ENCODE measurements at places on chromosomes 11 and 22.

- no peak for DNase-seq
These were observed 167.6 kb downstream of the NXPE2 start for GRCh38 chr11:114845766-114846415.

- DNase-seq = no peak
These were observed 22.5 kb upstream of the ELF5 start for GRCh38 chr11:34536056-34536455.

DNA sequence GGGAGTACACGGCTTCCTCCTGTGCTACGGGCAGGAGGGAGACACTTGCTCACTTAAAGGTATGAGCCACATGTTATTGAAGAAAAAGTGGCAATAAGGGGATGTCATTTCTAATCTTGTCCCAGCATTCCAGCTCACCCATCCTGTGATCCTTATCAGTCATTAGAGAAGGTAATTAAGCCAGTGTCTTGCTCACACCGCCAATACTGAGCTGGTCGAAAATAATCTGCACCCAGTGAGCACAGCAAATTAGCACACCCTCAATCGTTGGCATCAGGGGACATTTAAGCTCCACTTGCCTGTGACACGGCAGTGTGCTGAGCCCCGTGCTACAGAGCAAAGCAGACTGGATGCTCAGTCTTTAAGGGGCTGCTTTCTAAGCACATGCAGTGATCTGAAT, 510.7 kb downstream of the OPCML start:
- DNase-seq = no peak

- DNase-seq = no peak
These were observed 36.6 kb downstream of the TMEM45B start for GRCh38 chr11:129852125-129852740.

DNA sequence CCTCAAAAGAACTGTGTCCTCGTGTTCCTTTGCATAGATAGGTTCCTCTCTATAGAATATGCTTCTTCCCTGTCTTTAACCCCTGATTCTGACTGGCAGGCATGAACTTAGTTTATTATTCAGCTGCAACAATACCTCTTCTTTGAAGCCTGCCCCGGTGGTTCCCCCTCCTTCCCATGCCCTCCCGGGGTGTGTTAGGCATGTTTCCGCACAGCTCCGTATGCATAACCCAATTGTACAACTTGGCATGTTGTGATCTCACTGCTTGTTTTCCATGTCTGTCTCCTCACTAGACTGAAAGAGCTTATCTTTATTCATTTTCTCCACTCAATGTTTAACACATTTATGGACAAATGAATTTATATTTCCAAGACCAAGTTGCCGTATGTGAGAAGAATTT, 72.6 kb downstream of the DEPDC5 start:
- no peak for DNase-seq

DNA sequence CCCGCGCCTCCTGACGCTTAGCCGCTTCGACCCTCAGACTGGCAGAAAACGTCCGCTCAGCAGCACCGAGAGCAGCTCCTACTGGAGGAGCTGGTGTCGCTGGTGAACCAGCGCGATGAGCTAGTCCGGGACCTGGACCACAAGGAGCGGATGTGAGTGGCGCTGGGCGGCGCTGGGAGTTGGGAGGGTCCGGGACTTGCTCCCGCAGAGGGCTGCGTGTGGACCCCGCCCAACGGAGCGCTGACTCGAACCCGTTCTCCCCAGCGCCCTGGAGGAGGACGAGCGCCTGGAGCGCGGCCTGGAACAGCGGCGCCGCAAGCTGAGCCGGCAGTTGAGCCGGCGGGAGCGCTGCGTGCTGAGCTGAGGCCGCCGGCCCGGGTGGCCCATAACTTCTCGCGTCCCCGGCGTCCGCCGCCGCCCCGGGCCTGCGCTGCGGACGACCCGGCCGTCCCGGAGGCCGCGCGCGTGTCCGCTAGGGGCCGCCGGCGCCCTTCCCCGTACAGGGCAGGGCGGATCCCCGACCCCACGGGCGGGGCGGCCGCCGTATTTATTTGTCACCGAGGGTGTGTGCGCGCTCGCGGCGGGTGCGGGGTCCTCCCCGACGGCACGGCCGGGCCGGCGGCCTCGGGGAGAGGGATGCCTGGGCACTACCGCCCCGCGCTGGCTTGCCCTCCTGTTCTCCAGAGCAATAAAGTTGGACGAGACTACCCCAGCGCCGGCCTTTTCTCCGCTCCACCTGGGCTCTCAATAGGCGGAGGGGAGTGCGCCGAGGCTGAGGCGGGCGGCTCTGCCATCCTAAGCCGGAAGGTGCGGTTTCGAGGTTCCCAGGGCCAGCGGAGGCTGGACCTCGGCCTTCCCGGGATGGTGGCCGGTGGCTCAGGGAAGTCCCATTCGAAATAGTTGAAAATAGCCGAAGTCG, 3.4 kb downstream of the KCNK7 start:
- DNase-seq = no peak

Data from effector memory CD4-positive, alpha-beta T cell (primary cell).